ENCODE measurements at places on chromosomes 11 and 22. TPM values are rescaled to one million over a fixed set of nuclear protein-coding genes. Genes with fewer than 3 reads are reported as not detected.

ESRRA gene
- 23.8 TPM for total RNA-seq

- H3K27me3 ChIP-seq, result no peaks in the 10 kb centered on the region
- H3K4me3 ChIP-seq, result no peak overlapping the region
- peaks cover 19% of the 10 kb centered on the region for H3K36me3 ChIP-seq
- no peak for DNase-seq
Observed at GRCh38 chr11:19727246-19727645, 14.6 kb downstream of the NAV2 start.

SYT13 gene
- not detected for total RNA-seq

GRCh38 chr11:68343761-68344256 lies 31.4 kb downstream of the LRP5 start:
- H3K4me1 ChIP-seq, result no peaks in the 10 kb centered on the region
- peaks cover 8% of the 10 kb centered on the region for H3K27me3 ChIP-seq
- no peak for DNase-seq

C22orf42 gene
- not detected for total RNA-seq

- no peaks in the 10 kb centered on the region for H3K27me3 ChIP-seq
- DNase-seq, result no peak
- no peak overlapping the region for H3K27ac ChIP-seq
- no peaks in the 10 kb centered on the region for H3K36me3 ChIP-seq
- no peak overlapping the region for H3K4me3 ChIP-seq
- H3K4me1 ChIP-seq, result peaks cover 21% of the 10 kb centered on the region
Observed at GRCh38 chr11:26851696-26852095, 129.8 kb upstream of the SLC5A12 start.

DNA sequence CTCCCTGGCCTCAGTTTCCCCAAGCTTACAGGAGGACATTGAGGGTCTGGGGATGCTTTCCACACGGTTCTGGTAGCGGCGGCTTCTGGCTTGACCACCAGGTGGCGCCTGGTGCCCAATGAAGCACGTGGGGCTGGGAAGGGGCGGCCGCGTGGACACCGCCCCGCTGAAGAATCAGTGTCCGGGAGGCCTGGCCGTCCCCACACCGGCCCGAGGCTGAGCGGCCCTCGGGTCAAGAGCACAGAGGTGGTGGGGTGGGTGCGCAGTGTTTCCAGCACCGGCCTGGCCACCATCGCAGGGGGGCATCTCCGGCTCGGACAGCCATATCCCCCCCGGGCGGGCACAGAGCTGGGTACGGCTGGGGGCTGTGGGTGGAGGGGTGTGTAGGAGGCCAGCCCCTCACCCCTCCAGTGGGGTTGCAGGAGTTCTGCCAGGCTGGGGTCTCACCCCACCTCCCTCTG lies 27.8 kb upstream of the PPARA start:
- peaks cover 17% of the 10 kb centered on the region for H3K4me1 ChIP-seq
- no peak overlapping the region for H3K27ac ChIP-seq
- peaks cover 35% of the 10 kb centered on the region for H3K27me3 ChIP-seq

GRCh38 chr11:35794850-35795249 lies 132.3 kb downstream of the TRIM44 start:
- peaks cover 15% of the 10 kb centered on the region for H3K36me3 ChIP-seq
- H3K4me1 ChIP-seq, result peaks cover 84% of the 10 kb centered on the region
- H3K4me3 ChIP-seq, result peak overlapping the region; percentile 49
- H3K27ac ChIP-seq, result peak overlapping the region; percentile 74
- DNase-seq, result peak; percentile 80

DNA sequence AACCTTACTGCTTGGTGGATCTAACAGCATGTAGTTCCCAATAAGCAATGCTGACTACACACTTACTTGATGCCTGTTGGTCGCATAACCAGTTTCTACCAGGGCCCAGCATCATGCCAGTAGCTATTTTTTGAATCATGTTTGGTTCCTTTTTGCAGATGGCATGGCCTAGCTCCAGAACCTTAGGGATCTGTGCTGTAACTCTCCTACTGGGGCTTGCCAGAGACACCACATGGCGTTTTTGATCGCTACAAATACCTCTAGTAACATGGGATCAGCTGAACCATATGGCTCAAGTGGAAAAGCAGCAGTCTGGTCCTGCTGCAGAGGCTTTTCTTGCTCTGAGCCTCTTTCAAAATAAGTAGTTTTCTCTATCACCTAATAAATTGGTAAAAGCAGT lies 654.6 kb upstream of the API5 start:
- no peak overlapping the region for H3K4me3 ChIP-seq
- DNase-seq, result no peak
- no peaks in the 10 kb centered on the region for H3K36me3 ChIP-seq
- no peaks in the 10 kb centered on the region for H3K4me1 ChIP-seq

- peaks cover 49% of the 10 kb centered on the region for H3K4me1 ChIP-seq
- peak; percentile 94 for DNase-seq
- H3K36me3 ChIP-seq, result no peaks in the 10 kb centered on the region
- no peaks in the 10 kb centered on the region for H3K27me3 ChIP-seq
Observed at GRCh38 chr11:122642472-122642922, 13.0 kb upstream of the UBASH3B start.

SEC14L2 gene
- 22.8 TPM for total RNA-seq

GRCh38 chr11:87173185-87174039 lies 135.7 kb downstream of the TMEM135 start:
- no peak overlapping the region for H3K4me3 ChIP-seq
- peak; percentile 74 for DNase-seq
- no peaks in the 10 kb centered on the region for H3K27me3 ChIP-seq
- peaks cover 20% of the 10 kb centered on the region for H3K36me3 ChIP-seq
- peaks cover 39% of the 10 kb centered on the region for H3K4me1 ChIP-seq

- no peaks in the 10 kb centered on the region for H3K36me3 ChIP-seq
- H3K4me3 ChIP-seq, result no peak overlapping the region
- H3K4me1 ChIP-seq, result no peaks in the 10 kb centered on the region
- no peak overlapping the region for H3K27ac ChIP-seq
Observed at GRCh38 chr11:115803073-115803740, 299.0 kb upstream of the CADM1 start.
